ENCODE measurements at places on chromosomes 7 and 10.

DNA sequence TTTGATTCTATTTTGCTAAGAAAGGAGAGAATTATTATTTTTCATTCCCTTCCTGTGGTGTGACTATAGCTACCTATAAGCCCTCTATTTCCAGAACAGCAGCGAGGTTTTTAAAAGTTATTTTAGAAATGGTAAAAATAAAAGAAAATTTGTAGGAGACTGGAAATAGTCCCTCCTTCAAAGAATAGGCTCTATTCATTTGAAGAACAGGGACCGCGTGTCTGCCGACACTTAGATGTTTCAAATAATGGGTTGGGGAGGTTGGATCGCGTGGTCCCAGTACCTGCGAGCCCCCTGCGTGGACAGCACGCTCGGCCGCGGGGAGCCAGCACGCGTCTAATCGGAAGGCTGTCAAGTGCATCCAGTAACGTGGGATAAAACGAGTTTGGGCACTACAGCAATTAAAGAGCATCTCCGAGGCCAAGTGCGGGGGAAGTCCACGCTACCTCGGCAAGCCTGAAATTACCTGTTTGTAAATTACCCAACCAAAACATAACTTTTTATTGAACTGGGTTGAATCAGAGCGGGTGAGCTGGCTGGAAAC, 1.0 kb downstream of the CACNA2D1 start:
- DNase-seq, result no peak

- no peak for DNase-seq
These were observed 5.5 kb upstream of the MNX1 start for GRCh38 chr7:157016024-157016351.

- DNase-seq, result no peak
These were observed 60.7 kb downstream of the DGKB start for GRCh38 chr7:14841869-14842268.

DNA sequence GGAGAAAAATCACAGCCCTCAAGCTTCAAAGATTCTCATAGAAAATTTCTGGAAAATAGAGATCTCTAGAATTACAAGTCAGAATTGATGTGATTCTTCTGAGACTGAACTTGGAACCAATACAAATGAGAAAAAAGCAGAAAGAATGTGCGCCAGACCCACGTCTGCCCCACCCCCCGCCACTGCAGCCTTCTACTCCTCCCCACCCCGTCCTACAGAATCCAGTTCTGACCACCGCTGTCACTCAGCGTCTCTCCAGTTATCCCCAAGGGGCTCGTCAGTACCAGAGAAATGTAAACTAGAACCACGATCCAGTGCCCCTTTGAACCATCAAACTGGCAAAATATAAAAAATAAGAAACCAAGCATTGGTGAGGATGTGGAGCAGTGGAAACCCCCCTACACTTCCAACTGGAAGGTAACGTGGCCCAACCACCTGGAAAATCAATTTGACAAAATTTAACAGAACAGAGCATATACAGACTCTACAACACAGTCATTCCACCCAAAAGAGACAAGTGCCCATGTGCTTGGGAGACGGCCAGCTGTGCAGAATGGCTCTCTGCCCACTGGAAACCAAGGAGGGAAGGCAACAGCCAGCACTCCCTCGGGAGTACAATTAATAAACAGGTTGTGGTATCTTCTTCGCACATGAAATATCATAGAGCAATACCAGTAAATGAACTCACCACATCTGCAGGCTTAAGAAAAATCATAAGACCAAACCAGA, 397.9 kb downstream of the TNS3 start:
- DNase-seq, result no peak

DNA sequence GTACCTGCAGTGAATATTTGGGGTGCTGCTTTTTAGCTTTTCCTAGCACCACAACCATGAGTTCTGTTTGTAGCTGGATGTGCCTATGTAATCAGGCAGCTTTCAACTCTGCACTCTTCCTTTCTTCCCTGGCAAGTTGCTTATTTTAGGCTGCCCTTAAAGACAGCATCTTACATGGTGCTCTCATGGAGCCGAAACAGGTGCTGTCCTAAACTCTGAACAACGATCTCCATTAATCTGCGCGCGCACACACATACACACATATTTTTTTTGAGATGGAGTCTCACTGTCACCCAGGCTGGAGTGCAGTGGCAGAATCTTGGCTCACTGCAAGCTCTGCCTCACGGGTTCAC, 9.1 kb downstream of the RPS24 start:
- no peak for DNase-seq

Data from forelimb muscle (tissue), 1 donor.